M059J (cell line): ENCODE measurements at places on chromosomes 1 and 21. TPM values are rescaled to one million over a fixed set of nuclear protein-coding genes. Genes with fewer than 3 reads are reported as not detected.

The ANKRD35 gene
- total RNA-seq = 0.12 and 0.25 TPM in 2 replicates

DNA sequence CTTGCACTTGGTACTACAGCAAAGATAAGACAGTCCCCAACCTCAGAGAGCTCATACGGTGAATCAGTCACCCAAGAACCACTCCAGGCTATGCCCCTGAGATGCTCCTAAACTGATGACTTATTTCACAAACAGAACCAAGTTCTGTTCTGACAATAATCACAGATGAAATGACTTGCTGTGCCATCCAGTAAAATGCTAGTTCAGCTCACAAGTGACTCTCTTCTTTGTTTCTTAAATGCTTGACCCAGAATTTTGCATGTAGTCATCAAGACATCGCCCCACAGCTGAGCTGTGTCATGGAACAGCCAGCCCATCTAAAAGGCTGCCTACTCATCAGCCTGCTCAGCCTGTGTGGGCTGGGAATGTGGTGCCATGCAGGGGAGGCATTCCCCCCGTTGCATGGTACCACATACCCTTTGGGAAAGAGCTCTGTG, 6.1 kb upstream of the SLC19A2 start:
- no peak for DNase-seq

DNA sequence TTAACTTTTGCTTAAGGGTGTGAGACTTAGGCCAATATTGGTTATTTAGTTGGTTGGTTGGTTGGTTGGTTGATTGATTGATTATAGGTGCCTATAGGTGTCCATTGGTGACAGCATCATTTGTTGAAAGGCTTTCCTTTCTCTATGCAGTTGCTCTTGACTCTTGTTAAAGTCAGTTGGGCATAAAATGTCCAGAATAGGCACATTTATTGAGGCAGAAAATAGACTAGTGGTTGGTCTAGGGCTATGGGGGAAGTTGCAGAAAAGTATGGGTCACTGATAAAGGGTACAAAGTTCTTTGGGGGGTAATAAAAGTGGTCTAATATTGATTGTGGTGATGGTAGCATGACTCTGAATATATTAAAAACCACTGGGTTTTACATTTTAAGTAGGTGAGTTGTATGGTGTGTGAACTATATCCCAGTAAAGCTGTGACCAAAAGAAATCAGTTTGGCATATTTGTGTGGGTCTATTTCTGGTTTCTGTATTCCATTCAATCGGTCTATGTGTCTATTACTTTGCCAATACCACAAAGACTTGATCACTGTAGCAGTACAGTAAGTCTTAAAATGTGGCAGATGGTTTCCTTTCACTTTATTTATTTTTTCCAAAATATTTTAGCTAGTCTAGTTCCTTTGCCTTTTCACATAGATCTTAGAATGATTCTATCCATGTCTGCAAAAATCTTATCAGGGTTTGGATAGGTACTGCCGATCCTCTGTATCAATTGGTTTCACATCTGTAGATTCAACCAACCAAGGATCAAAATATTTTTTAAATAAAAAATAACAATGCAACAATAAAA, 63.0 kb downstream of the ATP1A1 start:
- no peak for DNase-seq

GRCh38 chr1:241115784-241116183, 241.2 kb downstream of the RGS7 start:
- DNase-seq = peak; percentile 34

- no peak for DNase-seq
Measured at GRCh38 chr1:193348091-193348768, 161.8 kb upstream of the B3GALT2 start.

DNA sequence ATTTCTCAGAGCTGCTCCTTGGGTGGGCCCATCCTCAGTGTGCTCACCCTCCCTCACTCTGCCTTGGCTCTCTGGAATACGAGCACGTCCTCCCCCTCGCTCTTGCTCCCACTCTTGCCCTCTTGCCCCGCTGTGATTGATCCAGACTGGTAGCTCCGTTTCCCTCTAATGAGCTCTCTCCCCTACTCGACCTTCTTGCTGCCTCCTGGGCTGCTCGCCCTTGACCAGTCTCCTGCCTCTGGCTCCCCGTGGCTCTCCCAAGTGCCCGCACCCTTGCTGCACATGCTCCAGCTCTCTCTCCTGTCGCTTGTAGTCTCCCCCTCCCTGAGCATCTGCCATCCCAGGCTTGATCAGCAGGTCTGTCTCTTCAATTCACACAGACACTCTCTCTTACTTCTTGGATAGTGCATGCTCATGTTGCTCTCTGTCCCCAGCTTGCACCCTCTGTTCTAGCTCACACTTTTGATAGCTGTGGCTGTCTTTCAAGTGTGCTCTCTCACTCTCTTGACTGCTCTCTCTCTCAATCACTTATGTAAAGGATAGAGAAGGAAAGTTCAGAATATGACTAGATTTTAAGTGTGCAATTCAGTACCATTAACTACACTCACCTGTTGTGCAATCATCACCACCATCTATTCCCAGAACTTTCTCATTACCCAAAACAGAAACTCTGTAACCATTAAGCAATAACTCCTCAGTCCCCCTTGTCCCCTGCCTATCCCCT, 51.1 kb downstream of the PHC2 start:
- no peak for DNase-seq

DNA sequence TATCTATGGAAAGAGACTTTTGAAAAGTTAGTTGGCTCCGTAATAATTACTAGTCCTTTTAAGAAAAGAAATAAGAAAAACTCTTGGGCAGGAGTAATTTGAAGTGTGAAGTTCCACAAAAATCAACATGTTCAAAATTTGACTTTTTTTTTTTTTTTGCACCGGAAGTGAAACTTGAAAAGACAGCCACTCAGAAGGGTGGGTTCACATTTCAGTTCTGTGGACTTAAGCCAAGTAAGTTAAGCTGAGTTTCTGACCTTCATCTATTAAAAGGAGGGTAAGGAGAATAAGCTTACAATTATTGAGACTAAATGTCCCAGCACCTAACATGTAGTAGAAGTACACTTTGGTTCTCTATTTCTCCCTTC, 11.0 kb downstream of the RO60 start:
- no peak for DNase-seq

DNA sequence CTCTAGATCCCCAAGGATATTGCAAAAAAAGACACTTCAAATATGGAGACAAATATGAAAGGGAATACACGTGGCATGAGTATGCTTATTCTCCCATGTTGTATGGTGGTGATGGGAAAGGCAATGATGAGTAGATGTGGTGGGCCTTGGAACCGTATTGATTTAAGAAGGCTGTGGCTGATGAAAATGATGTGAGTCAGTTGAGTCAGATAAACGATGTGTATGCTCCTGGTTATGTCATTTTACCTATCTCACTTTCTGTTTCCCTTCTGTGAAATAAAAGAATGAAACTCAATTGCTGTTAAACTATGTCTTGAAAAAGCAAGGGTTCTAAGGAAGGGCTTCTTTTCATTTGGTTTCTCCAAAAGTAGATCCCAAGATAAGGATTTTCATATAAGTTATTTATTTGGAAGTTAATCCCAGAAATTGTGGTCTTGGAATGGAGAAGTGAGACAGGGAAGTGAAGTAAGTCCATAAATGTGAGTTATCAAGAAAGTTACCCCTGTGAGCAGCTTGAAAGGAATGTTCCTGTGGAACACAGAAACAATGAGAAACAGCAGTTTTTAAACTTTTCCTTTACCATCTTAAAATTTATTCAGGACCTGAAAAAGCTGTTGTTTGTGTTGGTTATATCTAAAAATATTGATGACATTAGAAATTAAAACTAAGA, 292.0 kb downstream of the DUSP10 start:
- peak; percentile 57 for DNase-seq

The BGLAP gene
- not detected in 2 replicates for total RNA-seq

DNA sequence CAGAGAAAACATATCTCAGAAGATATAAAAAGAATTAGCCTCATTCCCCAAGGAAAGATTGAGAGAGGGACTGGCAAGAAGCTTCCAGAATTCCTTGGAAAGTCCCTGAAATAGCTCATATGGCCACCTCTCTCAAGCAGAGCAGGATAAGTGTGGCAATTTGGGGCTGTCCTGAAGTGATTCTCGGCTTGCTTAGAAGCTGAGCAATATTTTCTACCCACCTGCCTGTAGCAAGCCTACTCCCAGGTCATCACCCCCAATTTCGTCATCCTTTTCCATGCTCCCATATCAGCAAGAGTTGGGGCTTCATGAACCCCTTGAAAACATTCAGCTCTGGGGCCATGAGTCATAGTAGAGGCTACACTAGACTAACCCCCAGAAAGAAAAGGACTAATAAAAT, 131.5 kb downstream of the PLPP3 start:
- peak; percentile 9 for DNase-seq

- no peak for DNase-seq
Measured at GRCh38 chr1:173128742-173129141, 78.0 kb upstream of the TNFSF18 start.

- DNase-seq = no peak
Measured at GRCh38 chr1:96387785-96388184, 333.8 kb upstream of the PTBP2 start.
